ENCODE measurements at places on chromosomes 5 and 9.

DNA sequence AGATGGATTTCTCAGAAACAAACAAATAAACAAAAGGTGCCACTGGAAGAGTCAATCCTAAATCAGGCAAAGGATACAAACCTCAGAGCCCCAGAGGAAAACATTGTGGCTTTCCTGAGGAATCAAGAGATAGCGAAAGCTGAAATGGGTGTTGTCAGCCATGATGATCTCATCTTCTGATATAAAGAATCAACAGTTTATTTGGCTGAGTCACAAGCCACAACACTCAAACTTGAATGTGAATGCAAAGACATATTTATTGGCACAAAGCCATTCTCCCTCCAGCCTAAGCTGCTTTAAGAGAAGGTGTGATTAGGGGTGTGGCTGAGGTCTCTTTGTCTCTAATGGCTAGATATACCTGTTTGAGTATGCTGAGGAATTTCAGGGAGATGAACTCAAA is 73.3 kb upstream of the NREP start:
- DNase-seq, result no peak

GRCh38 chr5:134887593-134888159 is 13.5 kb downstream of the TXNDC15 start:
- no peak for DNase-seq

- DNase-seq, result no peak
Measured at GRCh38 chr5:43036856-43037635, 3.1 kb downstream of the ANXA2R start.

- DNase-seq, result no peak
Measured at GRCh38 chr5:125874057-125874456, 549.2 kb upstream of the GRAMD2B start.

DNA sequence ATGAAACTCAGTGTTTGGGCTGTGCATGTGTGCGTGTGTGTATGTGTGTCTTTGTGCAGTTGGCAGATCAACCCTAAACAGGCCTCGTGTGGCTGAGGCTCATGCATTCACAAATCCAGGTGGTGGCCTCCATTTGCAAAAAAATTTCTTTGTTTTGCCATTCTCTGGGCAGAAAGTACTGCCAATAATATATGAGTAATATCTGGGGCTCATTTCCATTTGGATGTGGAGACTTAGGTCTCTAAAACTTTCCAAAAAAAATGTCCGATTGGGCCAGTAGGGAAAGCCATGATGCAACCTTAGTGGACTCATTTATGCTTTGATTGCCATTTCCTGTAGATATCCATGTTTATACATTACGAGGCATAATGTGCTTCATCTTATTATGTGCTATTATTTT is 77.9 kb upstream of the RPS23 start:
- no peak for DNase-seq

DNA sequence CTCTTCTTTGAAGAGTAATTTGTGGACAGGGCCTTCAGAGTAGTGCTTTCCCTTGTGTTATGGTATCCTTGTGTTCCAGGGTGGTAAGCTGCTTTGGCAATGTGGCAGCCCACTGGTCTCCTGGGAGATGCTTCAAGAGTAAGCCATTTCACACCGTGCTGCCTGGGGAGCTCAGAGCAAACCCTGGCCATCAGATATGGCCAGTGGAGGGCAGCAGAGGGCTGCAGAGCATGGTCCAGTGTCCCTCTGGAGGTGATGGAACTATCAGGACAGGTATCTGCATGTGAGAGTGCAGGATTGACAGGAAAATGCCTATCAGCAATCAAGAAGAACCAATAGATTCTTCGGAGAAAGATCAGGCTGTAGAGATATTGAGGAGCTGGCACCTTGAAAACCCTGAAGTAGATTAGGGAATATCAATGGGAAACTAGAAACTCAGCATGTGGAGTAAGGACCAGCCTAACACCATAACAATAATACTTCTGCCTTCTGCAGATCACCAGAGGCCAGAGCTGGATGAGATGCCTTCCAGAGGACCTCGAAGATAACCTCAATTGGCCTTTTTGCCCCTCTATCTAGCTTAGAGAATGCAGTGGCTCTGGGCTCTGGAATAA is 90.8 kb downstream of the PLPPR1 start:
- no peak for DNase-seq

DNA sequence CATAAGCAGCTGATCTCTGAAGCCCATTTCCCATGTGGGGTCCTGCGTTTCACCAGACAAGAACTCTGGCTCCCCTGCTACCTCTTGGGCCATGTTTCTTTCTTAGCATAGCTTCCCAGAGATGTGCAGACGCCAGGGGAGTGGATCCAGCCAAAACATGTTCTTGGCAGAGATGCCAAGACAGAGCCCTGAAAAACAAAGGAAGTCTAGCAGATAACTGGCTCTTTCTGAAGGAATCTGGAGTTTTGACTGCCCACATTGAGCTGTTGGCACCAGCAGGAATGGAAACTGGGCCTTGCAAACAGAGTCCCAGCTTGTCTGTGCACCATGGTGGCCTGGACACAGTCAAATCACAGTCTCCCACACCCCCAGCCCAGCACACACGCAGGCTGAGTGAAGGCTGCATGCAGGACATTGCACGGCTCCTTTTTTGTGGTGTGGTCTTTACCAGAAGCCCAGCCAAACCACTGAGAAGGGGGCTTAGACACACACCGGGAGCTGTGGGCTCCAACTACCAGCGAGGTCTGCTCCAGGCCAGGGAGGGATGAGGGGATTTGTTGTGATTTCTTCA is 114.7 kb downstream of the SNX18 start:
- no peak for DNase-seq

DNA sequence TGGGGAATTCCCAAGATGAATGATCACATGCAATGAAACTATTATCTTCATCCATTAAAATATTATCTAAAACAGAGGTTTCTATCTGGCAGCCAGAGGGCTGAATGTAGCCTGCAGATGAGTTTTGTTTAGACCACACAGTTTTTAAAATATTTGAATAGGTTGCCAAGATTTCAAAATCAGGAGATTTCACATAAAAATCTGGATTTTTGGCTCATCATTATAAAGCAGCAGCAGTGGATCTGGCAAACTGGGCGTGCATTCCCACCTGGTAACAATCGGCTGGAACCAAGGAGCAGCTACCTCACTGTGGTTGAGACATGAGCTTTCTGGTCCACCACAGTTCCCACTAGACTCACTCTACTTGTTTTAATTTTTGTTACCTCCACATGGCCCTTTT is 155.1 kb downstream of the BNC2 start:
- DNase-seq, result no peak

DNA sequence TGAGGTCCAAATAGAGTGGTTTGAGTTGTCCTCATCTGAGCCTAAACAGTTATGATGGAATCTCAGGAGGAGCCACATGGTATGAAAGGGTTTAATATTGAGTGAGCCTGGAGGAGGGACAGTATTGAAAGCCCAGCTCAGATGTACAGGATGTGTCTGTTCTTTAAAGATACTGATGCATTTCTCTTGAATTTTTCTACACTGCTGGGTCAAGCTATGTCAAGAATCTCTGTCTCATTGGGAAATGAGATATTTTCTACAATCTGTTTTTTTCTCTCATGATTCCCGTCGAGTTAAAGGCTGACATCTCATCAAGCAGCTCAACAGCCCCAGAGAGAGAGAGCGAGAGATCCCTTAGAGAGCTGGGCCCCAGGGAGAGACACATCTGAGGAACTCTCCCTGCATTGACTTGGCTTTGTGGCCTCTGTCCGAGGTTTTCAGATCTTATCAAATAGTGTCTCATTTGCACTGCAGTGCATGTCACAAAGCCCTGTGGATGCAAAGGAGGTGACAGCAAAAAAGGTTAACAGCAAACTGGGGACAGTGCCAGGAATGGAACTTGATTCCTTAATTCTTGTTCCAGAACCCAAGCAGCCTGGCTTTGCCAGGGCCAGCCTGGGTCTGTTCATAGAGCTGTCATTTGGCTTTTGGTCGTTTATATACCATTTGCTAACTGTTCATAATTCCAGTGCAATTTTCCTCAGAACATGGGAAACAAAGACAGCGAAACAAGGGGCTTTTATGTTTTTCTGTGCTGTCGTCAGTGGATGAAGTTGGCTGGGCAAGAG is 19.0 kb upstream of the ACTBL2 start:
- DNase-seq, result no peak

GRCh38 chr9:136379401-136379800 is 5.9 kb upstream of the CARD9 start:
- no peak for DNase-seq

- DNase-seq, result no peak
Measured at GRCh38 chr5:149778303-149779123, 48.4 kb downstream of the PPARGC1B start.

DNA sequence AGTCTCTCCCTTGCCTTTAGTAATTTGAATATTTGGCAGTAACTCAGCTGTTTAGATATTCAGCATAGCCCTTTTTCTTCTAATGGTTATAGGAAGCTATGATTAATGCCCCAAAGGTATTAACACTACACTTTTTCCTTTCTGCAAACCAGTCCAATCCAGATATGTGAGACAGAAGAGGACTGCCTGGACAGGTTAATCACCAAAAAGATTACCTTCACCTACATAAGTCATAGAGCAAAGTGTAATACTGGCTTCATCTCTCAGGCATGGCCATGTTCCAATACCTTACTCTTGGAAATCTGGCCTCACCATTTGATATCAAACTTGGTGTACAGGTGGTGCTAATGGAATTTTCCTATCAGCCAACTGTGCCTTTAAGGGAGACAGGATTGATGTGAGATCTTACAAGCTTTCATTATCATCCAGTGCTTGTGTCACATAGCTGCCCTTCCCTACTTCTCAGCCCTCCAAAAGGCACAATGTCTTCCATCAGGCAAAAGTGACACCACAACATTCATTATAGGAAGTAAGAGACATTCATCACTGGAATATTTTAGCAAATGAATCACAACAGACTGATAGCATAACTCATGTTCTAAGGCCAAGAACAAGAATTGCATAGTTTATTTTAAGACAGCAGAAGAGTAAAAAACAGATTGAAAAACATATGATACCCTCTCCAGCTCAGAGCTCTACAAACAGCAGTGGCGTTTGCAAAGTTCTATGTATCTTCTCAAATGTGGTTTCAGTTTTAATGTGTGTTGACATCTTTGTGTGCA is 91.2 kb upstream of the PAM start:
- no peak for DNase-seq

DNA sequence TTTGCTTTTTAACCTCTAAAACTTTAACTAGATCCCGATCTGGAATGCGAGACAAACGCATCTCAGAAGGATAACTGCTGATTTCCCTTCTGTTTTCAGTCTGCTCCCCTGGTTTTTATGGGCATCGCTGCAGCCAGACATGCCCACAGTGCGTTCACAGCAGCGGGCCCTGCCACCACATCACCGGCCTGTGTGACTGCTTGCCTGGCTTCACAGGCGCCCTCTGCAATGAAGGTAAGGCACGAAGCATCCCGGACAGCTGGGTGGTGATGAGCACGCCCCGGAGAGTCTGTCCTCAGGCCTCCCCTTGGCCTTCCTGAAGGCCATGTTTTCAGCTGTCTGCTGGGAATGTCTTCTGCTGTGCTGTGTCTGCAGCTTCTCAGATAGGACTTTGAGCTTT is 82.9 kb upstream of the PRRC1 start:
- DNase-seq, result no peak

GRCh38 chr5:533243-533954 is 9.2 kb upstream of the SLC9A3 start:
- DNase-seq, result no peak

GRCh38 chr5:115097236-115097635 is 72.5 kb downstream of the TRIM36 start:
- DNase-seq, result no peak

GRCh38 chr5:82493221-82493620 is 215.1 kb upstream of the RPS23 start:
- DNase-seq, result no peak

GRCh38 chr9:15824310-15824709 is 271.5 kb downstream of the CCDC171 start:
- DNase-seq, result no peak

GRCh38 chr5:134131165-134131564 is 16.7 kb downstream of the TCF7 start:
- no peak for DNase-seq

- no peak for DNase-seq
Measured at GRCh38 chr9:108521063-108521590, 334.7 kb downstream of the ACTL7B start.

DNA sequence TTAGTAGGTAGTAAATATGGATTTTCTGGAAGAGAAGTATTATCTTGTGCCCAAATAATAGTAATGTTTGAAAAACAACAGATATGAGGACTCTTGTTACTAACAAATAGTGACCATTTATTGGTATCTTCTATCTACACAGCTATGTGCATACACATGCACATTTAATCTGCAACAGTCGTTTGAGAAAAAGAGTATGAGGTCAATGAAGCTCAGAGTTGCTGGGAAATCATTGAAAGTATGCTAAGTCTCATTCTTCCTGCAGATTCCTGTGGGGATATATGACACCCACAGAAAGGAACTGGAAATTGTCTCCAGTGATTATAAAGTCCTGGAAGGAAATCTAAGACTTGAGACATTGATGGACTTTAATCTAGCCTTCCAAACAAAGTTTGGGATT is 40.1 kb upstream of the RNF180 start:
- no peak for DNase-seq

- DNase-seq, result no peak
Measured at GRCh38 chr9:27487927-27488326, 36.2 kb upstream of the IFNK start.

- DNase-seq, result no peak
Measured at GRCh38 chr5:127580731-127581130, 63.3 kb downstream of the PRRC1 start.

GRCh38 chr5:169272731-169273427 is 28.1 kb downstream of the SLIT3 start:
- no peak for DNase-seq

DNA sequence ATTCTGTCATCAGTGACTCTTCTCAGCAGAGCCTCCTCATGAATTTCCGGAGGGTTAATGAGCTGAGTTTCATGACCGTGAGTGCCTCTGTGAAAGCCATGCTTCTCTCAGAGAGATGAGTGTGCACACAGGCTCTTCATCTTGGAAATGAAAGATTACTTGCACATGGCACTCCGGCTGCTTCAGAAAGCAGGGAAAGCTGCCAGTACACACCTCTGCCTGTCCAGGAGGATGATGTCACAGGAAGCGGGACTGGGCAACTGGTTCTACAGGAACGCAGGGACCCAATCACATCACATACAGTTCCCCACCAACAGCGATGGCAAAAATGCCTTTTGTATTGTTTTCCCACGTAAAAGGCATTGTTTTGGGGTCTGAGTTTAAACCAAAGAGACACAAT is 286.0 kb upstream of the DAP start:
- DNase-seq, result no peak

DNA sequence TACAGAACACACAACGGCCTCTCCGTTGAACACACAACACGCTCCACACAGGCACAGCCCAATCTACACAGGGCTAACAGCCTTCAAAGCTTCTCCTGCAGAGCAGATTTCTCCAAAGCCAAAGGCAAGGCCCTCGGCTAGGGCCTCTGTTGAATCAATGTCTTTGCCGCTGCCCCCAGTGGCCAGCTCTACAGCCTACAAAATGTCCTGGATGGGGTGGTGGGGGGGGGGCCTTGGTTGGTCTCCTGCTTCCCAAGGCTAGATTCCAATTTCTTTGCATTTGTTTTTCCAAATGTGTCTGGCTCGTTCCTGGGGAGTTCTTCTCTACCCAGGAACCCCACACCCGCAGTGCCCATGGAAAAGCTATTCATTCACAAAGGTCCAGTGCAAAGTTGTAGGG is 167.2 kb downstream of the PAX5 start:
- no peak for DNase-seq

- no peak for DNase-seq
Measured at GRCh38 chr5:43190755-43191603, 1.0 kb upstream of the NIM1K start.

GRCh38 chr5:73267766-73268435 is 94.9 kb downstream of the TMEM174 start:
- DNase-seq, result no peak

GRCh38 chr5:65213921-65214525 is 267.7 kb downstream of the ADAMTS6 start:
- DNase-seq, result no peak

GRCh38 chr9:20570756-20571155 is 51.5 kb downstream of the MLLT3 start:
- no peak for DNase-seq

Data from activated T-cell treated with anti-CD3 and anti-CD28 coated beads for 24 hours (primary cell).